ENCODE measurements at places on chromosomes 13 and 19.

- DNase-seq = no peak
Measured at GRCh38 chr19:18789883-18790565, 1.1 kb downstream of the COMP start.

- DNase-seq = no peak
Measured at GRCh38 chr13:111397202-111397880, 76.9 kb downstream of the TEX29 start.

GRCh38 chr13:112905086-112905485 lies 63.9 kb upstream of the MCF2L start:
- no peak for DNase-seq

- no peak for DNase-seq
Measured at GRCh38 chr19:29260477-29261317, 47.7 kb upstream of the UQCRFS1 start.

- DNase-seq = no peak
Measured at GRCh38 chr13:27296496-27296895, 25.9 kb downstream of the RASL11A start.

GRCh38 chr13:97471711-97472110 lies 37.7 kb downstream of the RAP2A start:
- DNase-seq = no peak

- DNase-seq = no peak
Measured at GRCh38 chr19:18109341-18109732, 11.8 kb downstream of the MAST3 start.

- no peak for DNase-seq
Measured at GRCh38 chr19:47141695-47142094, 11.1 kb downstream of the SAE1 start.

DNA sequence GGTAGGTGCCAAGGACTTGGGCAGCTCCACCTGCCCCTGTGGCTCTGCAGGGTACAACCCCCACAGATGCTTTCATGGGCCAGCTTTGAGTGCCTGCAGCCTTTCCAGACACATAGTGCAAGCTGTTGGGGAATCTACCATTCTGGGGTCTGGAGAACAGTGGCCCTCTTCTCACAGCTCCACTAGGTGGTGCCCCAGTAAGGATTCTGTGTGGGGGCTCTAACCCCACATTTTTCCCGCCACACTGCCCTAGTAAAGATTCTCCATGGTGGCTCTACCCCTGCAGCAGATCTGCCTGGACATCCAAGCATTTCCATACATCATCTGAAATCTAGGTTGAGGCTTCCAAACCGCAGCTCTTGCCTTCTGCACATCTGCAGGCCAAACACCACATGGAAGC lies 149.7 kb upstream of the FNDC3A start:
- no peak for DNase-seq

- DNase-seq = no peak
Measured at GRCh38 chr13:30321256-30321655, 13.9 kb upstream of the KATNAL1 start.

DNA sequence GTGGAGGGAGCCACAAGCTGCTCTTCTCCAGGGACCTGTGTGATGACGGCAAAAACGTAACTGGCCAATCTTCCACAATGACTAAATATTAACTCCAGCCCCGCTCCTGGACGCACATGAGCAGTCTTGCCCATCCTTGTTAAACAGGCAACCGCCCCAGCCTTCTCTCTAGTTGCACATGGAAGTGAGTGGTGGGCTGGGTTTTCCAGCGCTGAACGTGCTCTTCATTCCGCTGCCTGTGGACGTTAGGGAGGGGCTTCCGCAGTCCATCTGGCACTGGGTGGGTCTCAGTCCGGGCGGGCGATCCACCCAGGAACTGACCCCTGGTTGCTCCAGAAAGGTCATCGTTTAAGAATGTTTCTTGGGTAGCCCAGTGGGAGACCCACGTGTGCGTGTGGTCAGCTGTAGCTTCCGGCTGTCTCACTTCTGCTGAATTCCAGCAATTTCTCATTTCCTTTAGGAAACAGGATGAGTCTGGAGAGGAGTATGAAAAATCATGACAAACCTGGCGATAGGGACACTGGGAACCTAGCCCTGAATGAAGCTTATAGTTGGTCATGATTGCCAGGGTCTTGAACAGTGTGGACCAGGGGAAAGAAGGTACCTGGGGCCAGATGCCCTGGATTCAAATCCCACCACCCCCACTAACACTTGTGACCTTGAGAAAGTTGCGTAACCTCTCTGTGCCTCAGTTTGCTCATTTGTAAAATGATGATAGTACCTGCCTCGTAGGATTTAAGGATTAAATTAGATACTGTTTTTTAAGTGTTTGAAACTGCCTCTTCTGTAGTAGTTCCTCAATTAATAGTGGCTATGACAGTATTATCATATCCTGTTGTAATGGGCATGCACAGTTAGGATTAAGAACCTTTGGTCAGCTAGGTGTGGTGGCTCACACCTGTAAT lies 92.6 kb downstream of the SIPA1L3 start:
- no peak for DNase-seq

DNA sequence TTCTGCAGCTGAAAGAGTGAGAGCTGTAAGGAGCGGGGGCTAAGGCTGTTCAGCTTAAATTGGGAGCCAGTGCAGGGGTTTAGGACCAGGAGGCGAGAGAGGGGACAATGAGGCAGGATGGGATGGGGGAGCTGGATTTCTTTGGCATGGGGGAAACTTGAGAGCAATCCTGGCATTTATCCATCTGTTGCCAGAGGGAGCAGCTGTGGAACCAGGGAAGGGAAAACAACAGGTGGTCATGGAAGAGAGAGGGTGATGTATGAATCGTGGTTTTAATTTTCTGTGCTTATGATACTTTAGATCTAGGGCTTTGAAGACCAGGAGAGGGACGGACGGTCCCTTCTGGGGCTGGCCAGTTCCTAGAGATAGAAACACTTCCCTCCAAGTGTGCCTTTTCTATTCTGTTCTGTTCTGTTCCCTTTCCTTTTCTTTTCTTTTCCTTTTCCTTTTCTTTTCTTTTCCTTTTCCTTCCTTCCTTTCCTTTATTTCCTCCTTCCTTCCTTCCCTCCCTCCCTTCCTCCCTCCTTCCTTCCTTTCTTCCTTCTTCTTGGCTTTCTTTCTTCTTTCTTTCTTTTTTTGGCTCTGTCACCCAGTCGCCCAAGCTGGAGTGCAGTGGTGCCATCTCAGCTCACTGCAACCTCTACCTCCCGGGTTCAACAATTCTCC lies 16.0 kb upstream of the CCL25 start:
- DNase-seq = no peak

DNA sequence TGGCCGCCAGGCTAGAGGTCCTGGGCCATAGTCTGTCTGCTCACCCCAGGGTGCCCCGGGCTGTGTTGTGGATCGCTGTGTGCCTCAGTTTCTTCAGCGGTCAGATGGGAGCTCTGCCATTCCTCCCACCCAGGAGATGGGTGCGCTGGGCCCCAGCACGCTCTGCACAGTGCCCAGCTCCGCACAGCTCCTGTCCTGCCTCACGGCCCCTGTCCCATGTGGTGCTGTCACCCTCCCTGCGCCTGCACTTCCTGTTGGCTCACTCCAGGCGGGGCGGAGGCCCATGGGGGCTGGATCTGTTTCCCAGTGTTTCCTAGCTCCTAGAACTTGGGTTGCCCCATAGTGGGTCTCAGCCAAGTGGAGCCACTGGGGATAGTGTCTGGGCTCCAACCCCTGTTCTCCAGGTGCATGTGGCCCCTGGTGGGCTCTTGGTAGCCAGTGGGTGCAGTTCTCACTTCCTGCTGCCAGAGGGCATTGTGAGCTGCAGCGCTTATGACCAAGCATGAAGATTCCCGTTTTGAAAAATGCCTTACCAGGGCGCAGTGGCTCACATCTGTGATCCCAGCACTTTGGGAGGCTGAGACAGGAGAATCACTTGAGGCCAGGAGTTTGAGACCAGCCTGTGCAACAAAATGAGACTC lies 69.8 kb downstream of the KDM4B start:
- DNase-seq = no peak

DNA sequence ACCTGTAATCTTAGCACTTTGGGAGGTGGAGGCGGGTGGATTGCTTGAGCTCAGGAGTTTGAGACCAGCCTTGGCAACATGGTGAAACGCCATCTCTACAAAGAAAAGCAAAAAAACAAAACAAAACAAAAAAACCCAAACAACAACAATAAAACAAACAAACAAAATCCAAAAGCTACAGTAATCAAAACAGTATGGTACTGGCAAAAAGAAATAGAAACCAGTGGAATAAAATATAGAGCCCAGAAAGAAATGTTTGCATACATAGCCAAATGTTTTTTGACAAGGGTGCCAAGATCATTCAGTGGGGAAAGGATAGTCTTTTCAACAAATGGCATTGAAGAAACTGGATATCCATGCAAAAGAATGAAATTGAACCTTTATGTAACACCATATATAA lies 11.5 kb downstream of the CEACAM1 start:
- DNase-seq = no peak

- no peak for DNase-seq
Measured at GRCh38 chr13:50012396-50013169, 2.7 kb upstream of the KCNRG start.

DNA sequence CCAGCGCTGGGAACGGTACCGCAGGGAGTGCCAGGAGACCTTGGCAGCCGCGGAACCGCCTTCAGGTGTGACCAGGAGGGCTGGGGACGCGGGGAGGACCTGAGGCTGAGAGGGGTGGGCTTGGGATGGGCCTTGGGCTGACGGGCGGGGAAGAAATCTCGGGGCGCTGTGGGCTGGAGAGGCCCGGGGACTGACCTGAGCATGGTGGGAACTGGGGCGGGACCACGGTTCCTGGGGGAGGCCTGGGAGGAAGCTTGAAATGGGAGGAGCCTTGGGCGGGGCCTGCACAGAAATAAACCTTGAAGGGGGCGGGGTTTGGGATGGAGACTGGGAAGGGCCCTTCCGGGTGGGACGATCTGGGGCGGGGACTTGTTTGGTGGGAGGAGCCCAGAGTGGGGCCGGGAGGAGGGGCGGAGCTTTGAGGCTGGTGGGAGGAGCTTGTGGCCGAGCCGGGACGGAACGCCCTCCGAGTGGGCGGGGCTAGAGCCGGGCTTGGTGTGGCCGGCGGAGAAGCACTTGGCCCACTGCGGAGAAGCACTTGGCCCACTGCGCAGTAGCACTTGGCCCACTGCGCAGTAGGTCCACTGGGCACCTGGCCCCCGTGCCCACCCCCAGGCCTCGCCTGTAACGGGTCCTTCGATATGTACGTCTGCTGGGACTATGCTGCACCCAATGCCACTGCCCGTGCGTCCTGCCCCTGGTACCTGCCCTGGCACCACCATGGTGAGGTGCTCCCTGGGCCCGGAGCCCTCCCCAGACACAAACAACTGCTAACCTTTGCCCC lies 2.8 kb downstream of the GIPR start:
- DNase-seq = peak; percentile 37

- DNase-seq = no peak
Measured at GRCh38 chr13:101127741-101128353, 288.5 kb downstream of the NALCN start.

GRCh38 chr19:44740351-44740824 lies 8.1 kb upstream of the BCL3 start:
- no peak for DNase-seq

DNA sequence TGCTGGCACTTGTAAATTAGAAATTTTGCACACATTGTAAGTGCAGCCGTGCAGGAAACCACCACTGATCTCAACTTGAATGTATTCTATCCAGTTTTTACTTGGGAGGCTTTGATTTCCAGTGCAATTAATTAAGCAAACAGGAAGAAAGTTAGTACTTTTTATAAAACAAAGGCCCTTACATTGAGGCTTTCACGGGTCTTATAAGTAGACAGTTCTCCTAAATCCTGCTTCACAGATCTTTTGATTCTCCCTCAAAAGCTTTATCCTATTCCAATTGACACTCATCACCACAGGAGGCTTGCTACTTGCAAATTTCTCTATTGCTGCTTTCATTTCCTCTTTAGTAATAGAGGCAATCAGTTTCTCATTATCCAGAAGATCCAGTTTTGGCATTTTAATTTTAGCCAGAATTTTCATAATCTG lies 90.1 kb downstream of the ERCC5 start:
- no peak for DNase-seq

DNA sequence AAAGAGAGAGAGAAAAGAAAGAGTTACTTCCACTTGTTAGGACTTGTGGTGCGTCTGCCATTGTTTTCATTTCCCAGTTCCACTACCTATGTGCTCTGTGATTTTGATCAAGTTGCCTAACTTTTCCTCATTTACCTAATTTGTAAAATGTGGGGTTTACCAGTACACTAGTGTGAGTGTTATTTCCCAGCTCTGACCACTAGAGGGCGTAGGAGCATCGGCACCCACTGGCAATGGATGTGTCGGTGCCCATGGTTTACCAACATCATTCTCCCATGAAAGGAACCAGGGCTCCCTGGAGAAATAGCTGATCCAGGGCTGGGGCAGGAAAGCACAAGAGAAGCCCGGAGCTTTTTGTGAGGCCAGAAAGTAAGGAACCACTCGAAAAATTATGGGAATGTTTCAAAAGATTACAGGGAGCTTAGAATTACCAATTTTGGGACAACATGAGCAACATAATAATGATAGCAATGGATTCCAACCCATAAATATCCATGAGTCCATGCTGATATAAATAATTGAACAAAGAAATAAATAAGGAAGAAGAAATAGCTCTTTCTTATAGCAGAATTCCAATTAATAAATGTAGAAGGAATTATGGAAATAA lies 15.1 kb upstream of the CEACAM4 start:
- peak; percentile 41 for DNase-seq

GRCh38 chr19:2047449-2048103 lies 3.5 kb downstream of the MKNK2 start:
- no peak for DNase-seq

DNA sequence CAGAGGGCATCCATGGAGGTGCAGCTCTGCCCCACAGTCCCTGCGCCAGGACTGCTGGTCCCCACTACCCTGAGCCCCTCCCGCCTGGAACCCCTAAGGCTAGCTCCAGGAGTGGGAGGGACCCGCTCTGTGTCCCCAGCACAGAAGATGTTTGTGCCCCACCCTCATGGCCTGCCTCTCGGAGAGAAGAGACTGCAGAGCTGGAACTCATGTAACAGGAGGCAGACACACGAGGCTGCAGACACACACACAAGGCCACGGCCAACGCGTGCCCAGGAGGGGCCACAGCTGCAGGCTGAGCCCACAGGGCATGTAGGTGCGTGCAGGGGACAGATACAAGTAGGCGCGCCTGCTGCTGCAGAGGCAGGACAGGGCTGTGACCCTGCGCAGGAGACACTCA lies 10.4 kb upstream of the TMEM86B start:
- no peak for DNase-seq

GRCh38 chr19:1956868-1957492 lies 16.0 kb downstream of the CSNK1G2 start:
- DNase-seq = no peak

GRCh38 chr19:11444059-11444458 lies 8.6 kb downstream of the PRKCSH start:
- DNase-seq = no peak

- no peak for DNase-seq
Measured at GRCh38 chr19:4429771-4430171, 27.3 kb downstream of the CHAF1A start.

DNA sequence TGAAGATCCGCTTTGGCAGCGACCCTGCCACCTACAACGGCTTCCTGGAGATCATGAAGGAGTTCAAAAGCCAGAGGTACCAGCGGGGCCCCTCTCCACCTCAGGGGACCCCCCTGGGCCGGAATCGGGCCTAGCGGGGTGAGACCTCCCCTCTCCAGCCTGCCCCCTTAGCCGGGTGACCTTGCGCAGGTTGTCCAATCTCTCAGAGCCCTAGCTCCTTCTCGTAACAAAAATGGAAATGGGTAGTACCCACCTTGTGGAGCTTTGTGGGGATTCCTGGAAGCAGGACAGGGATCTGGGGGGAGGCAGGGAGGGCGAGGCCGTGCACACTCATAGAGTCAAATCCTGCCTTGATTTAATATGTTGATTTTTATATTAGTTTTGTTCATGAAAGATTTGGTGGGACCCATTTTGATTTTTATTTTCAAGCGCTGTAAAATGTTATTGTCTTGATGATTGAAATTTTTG lies 658 bp downstream of the SIN3B start:
- DNase-seq = no peak

GRCh38 chr13:33119856-33120543 lies 103.8 kb downstream of the KL start:
- no peak for DNase-seq

All from stimulated activated CD4-positive, alpha-beta T cell treated with anti-CD3 and anti-CD28 coated beads, Interleukin-15, amount 100 ng/mL, for 1 hour (primary cell).